ENCODE measurements at places on chromosomes 5 and 9. TPM values are rescaled to one million over a fixed set of nuclear protein-coding genes. Genes with fewer than 3 reads are reported as not detected.

FLT4 gene
- 3.0 TPM for total RNA-seq

CCNJL gene
- total RNA-seq, result 11.3 TPM

SLC45A2 gene
- total RNA-seq, result not detected

NUTM2F gene
- not detected for total RNA-seq

PROB1 gene
- total RNA-seq, result 0.12 TPM

FBP2 gene
- total RNA-seq, result not detected

NR2F1 gene
- total RNA-seq, result 4.3 TPM

TSSK1B gene
- total RNA-seq, result not detected

PFN3 gene
- total RNA-seq, result not detected

MAMDC4 gene
- 3.4 TPM for total RNA-seq

SPINK6 gene
- total RNA-seq, result 0.27 TPM

BAG1 gene
- 114 TPM for total RNA-seq

TICAM2 gene
- 1.5 TPM for total RNA-seq

SLC36A2 gene
- not detected for total RNA-seq

RAD23B gene
- total RNA-seq, result 130 TPM

DEPDC1B gene
- total RNA-seq, result 14.4 TPM

TAF1L gene
- not detected for total RNA-seq

CMBL gene
- total RNA-seq, result 19.1 TPM

PRRX2 gene
- 5.6 TPM for total RNA-seq

GLDC gene
- total RNA-seq, result 14.9 TPM

IL13 gene
- total RNA-seq, result not detected

IL4 gene
- not detected for total RNA-seq

LTC4S gene
- 0.22 TPM for total RNA-seq

CNTLN gene
- 5.8 TPM for total RNA-seq

SLC34A1 gene
- total RNA-seq, result not detected

NUTM2G gene
- not detected for total RNA-seq

LCN15 gene
- not detected for total RNA-seq

ECSCR gene
- total RNA-seq, result not detected

ASPN gene
- total RNA-seq, result not detected

HAVCR2 gene
- total RNA-seq, result 0.52 TPM

SLC28A3 gene
- 0.02 TPM for total RNA-seq

NR2F1-AS1 gene
- 2.6 TPM for total RNA-seq

KCNV2 gene
- not detected for total RNA-seq

C6 gene
- not detected for total RNA-seq

INSL4 gene
- total RNA-seq, result 17.1 TPM

CARD6 gene
- total RNA-seq, result 2.3 TPM

DND1 gene
- 0.72 TPM for total RNA-seq

ZDHHC11 gene
- total RNA-seq, result 22.3 TPM

CCDC187 gene
- 0.01 TPM for total RNA-seq

KCNIP1 gene
- total RNA-seq, result not detected

CER1 gene
- not detected for total RNA-seq

ATOSB gene
- total RNA-seq, result 11.8 TPM

NPR2 gene
- total RNA-seq, result 5.6 TPM

GFI1B gene
- 0.17 TPM for total RNA-seq

OBP2B gene
- not detected for total RNA-seq

ARL14EPL gene
- 0.10 TPM for total RNA-seq

GPR21 gene
- total RNA-seq, result not detected

RLN2 gene
- not detected for total RNA-seq

HINT2 gene
- total RNA-seq, result 94.8 TPM

GABRA6 gene
- not detected for total RNA-seq

RAB3C gene
- total RNA-seq, result not detected

RASGRF2 gene
- 1.1 TPM for total RNA-seq

ADGRD2 gene
- total RNA-seq, result not detected

NFIB gene
- total RNA-seq, result 10.5 TPM

DRD1 gene
- 0.07 TPM for total RNA-seq

TGFBR1 gene
- total RNA-seq, result 65.7 TPM

VCAN gene
- total RNA-seq, result 12.6 TPM

SLC6A3 gene
- 1.5 TPM for total RNA-seq

All from A549 treated with dexamethasone at 1 μM for 4 hours (cell line).